ENCODE measurements at places on chromosomes 7 and 10. TPM values are rescaled to one million over a fixed set of nuclear protein-coding genes. Genes with fewer than 3 reads are reported as not detected.
A peak's percentile ranks its signal among the peaks of the same experiment; 100 is the strongest.

Gene FRMPD2
- not detected for total RNA-seq

Gene WASHC2C
- 11.9 TPM for total RNA-seq

Gene ADAM22
- 14.0 TPM for total RNA-seq

Gene LIPM
- not detected for total RNA-seq

Gene LRGUK
- total RNA-seq = 0.04 TPM

Gene CALHM1
- total RNA-seq = 0.13 TPM

DNA sequence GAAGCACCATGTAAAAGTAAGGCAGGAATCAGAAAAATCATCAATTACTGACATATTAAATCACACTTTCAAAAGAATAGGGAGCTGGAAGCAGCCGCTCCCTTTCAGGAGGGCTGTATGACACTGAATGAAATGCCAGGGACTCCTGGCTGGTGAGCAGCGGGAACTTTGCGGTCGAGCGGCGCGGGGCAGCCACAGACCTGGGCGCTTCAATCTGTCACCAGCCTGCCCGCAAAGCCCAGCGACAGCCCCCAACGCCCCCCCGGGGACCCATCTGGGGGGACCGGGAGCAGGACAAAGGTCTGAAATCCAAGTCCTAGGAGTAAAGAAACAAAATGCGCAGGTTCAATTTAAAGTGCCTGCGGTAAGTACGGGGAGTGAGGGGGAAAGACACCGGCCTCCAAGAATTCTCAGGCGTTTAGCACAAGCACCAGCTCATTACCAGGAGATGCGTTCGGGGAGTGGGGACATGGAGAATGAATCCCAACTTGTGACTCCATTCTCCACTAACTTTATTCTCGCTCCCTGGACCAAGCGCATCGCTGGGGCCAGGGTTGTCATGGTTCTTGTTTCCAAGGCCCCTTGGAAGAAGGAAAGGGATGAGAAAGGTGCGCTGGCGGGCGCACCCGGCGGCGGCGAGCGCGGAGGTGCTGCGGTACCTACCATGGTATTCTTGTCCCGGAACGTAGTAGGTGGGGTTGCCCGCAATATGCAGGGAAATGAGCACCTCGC lies 824 bp downstream of the RELN start:
- H3K27ac ChIP-seq = no peak overlapping the region
- peak; percentile 32 for DNase-seq
- H3K4me1 ChIP-seq = 0 out of 2 replicates have a peak, but pooled peaks cover 2% of the 10 kb centered on the region
- peak overlapping the region; percentile 57 for H3K4me3 ChIP-seq
- H3K27me3 ChIP-seq = peaks cover 9% of the 10 kb centered on the region
- no peaks in the 10 kb centered on the region for H3K36me3 ChIP-seq

DNA sequence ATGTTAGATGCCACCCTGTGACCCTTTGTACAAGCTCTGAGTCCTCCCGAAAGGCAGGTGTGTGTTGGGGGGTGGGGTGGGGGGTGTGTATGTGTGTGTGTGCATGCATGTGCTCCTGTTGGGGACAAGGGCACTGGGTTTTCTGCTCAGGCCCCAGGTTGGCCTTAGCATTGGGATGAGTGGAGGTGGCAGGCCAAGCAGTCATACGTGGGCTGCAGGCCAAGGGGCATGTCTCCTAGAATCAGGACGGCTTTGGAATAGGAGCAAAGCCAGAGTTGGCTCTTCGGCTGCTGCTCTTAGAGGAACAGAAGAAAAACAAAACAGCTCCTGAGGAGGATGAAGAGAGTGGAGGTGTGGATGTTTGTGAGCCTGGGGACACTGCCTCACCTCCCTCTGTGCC lies 26.0 kb downstream of the HSPA12A start:
- H3K27ac ChIP-seq = no peak overlapping the region
- no peak for DNase-seq
- H3K36me3 ChIP-seq = no peaks in the 10 kb centered on the region
- peaks cover 13% of the 10 kb centered on the region for H3K27me3 ChIP-seq
- H3K4me3 ChIP-seq = no peak overlapping the region

DNA sequence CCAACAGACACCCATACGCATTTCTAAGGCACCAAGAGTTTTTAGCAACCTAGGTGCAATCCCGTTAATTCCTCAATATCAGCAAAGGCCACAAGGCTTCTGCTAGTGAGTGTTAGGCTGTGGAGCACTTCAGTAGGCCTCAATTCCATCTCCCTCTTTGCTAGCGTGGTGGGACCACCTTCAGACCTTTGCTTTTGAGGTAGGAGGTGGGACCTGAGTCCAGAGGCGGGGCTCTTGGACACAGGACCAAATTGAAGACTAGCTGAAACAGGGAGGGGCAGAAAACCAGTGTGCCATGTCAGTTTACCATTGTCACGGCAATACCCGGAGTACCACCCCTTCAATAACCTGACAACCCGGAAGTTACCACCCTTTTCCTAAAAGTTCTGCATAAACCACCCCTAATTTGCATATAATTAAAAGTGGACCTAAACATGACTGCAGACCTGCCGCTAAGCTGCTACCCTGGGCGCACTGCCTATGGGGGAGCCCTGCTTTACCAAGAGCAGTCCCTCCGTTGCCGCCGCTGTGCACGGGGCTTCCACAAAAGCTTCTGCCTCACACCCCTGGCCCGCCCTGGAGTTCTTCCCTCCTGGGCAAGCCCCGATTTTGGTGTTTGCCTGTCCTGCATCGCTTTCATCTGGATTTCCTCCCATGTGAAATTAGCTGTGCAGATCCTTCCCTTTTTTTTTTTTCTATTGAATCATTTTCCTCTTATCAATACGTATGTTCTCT lies 41.1 kb upstream of the EN2 start:
- peaks cover 28% of the 10 kb centered on the region for H3K27me3 ChIP-seq
- H3K36me3 ChIP-seq = no peaks in the 10 kb centered on the region
- H3K4me1 ChIP-seq = no peaks in the 10 kb centered on the region
- no peak overlapping the region for H3K27ac ChIP-seq
- DNase-seq = no peak
- no peak overlapping the region for H3K4me3 ChIP-seq

DNA sequence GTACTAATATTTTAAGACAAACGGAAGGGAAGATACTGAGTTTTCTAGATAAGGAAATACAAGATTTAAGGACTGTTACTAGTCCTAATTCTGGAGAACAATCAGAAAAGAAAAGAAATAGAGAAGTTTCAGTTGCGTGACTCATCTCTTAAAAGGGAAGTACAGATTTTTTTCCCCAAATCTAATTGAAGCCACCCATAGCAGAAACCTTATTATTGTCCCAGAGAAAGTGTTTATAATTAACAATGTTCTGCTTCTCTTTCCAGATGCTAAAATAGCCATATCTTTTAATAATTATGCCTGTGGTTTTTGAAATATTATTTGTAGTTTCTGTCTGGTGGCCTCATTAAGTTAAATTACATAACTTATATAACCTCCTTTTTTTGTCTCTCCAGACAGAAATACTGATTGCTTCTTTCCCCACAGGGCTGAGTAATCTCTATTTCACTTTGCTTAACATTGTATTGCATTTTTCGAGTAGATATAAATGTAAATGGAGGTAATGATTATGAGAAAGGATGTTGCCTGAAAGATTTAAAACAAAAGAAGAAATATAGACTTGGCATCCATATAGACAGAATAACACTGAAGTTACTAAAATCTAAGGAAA lies 240.7 kb upstream of the MBL2 start:
- H3K36me3 ChIP-seq = no peaks in the 10 kb centered on the region
- H3K27me3 ChIP-seq = no peaks in the 10 kb centered on the region
- H3K4me1 ChIP-seq = no peaks in the 10 kb centered on the region
- H3K27ac ChIP-seq = no peak overlapping the region

GRCh38 chr10:96222441-96222840 lies 48.9 kb downstream of the BLNK start:
- H3K4me1 ChIP-seq = peaks cover 6% of the 10 kb centered on the region
- DNase-seq = no peak
- no peaks in the 10 kb centered on the region for H3K36me3 ChIP-seq
- no peak overlapping the region for H3K27ac ChIP-seq

- no peaks in the 10 kb centered on the region for H3K27me3 ChIP-seq
- H3K4me1 ChIP-seq = no peaks in the 10 kb centered on the region
- DNase-seq = no peak
- no peak overlapping the region for H3K27ac ChIP-seq
- H3K36me3 ChIP-seq = no peaks in the 10 kb centered on the region
- no peak overlapping the region for H3K4me3 ChIP-seq
Measured at GRCh38 chr10:62708569-62708968, 96.0 kb upstream of the ADO start.

DNA sequence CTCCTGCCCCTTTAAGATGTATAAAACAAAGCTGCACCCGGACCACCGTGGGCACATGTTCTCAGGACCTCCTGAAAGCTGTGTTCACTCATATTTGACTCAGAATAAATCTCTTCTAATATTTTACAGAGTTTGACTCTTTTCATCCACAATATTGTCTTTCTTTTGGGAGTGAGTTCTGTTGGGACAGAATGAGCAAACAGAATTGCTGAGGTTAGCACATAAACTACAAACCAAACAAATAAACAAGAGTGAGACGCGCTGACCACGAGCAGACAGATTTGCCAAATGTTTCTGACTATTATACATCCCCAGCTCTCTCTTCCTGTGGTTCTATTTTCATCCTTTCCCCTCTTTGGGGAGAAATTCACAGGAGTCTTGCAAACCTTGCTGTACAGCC lies 526.7 kb downstream of the CALN1 start:
- no peak overlapping the region for H3K4me3 ChIP-seq
- H3K27ac ChIP-seq = no peak overlapping the region
- no peaks in the 10 kb centered on the region for H3K27me3 ChIP-seq
- H3K36me3 ChIP-seq = no peaks in the 10 kb centered on the region

DNA sequence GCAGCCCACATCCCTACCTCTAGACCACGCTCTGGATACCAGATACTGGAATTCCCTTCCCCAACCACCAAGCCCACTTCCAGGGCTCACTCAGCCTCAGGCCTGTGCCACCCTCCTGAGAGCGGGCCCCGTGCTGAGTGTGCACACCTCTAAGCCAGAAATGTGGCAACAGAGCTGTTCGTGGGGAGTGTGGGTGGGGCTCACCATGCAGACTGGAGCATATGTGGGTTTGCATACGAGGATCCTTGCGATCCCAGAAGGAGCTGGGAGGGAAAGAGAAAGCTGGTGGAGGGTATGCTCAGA lies 13.0 kb upstream of the LIMK1 start:
- 0 out of 2 replicates have a peak, but pooled peaks cover 4% of the 10 kb centered on the region for H3K36me3 ChIP-seq
- H3K27me3 ChIP-seq = no peaks in the 10 kb centered on the region
- no peak overlapping the region for H3K27ac ChIP-seq

- H3K27ac ChIP-seq = no peak overlapping the region
- H3K4me3 ChIP-seq = no peak overlapping the region
- no peak for DNase-seq
Measured at GRCh38 chr7:27746486-27746885, 6.5 kb downstream of the TAX1BP1 start.

DNA sequence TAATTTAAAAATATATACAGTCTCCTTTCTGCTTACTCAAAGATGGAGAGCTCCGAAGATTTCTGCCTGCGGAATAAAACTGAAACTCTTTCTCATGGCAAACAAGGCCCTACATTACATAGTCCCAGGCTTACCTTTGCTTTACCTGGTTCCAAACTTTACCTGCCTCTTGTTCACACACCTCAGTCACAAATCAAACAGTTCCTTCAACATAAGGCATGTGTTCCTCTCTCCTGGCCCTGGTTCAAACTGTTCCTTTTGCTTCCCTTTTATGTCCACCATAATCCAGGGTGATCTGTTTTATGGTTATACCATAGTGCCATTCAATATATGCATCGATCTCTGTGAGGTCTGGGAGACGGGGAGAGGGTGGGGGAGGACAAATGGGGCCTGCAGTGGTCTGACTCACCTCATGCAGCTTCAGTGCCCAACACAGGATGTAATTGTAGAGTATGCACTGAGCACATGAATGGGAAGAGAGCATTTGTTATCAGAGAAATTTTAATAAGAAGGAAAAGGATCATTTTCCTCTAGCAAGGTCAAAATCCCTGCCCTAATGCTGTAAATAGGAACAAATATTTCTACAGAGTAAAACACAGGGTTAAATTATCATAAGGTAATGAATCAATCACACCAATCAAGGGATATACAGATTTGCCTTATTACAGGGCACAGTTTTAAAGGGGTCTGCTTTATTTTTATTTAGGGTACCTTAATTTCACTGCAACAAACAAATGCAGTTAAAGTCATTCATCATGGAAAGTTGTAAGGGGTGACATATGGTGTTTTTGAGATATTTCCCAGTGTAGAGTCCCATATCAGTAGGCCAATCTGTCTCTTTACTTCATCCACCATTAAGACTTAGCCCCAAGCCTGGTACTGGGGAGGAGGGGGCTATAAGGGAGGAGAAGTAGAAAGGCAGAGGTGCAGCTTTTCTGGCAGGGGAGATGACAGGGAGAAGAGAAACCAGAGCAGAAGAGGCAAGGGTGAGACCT lies 88.8 kb upstream of the PDE1C start:
- H3K27me3 ChIP-seq = peaks cover 11% of the 10 kb centered on the region
- peaks cover 13% of the 10 kb centered on the region for H3K4me1 ChIP-seq
- no peak overlapping the region for H3K27ac ChIP-seq
- no peaks in the 10 kb centered on the region for H3K36me3 ChIP-seq
- H3K4me3 ChIP-seq = no peak overlapping the region

- H3K36me3 ChIP-seq = no peaks in the 10 kb centered on the region
- no peak overlapping the region for H3K27ac ChIP-seq
- H3K27me3 ChIP-seq = no peaks in the 10 kb centered on the region
- DNase-seq = no peak
- H3K4me3 ChIP-seq = no peak overlapping the region
Measured at GRCh38 chr10:35224045-35224740, 97.5 kb downstream of the CREM start.

- H3K4me3 ChIP-seq = no peak overlapping the region
- no peaks in the 10 kb centered on the region for H3K36me3 ChIP-seq
- H3K27ac ChIP-seq = no peak overlapping the region
Measured at GRCh38 chr10:117075064-117075463, 63.0 kb downstream of the VAX1 start.

DNA sequence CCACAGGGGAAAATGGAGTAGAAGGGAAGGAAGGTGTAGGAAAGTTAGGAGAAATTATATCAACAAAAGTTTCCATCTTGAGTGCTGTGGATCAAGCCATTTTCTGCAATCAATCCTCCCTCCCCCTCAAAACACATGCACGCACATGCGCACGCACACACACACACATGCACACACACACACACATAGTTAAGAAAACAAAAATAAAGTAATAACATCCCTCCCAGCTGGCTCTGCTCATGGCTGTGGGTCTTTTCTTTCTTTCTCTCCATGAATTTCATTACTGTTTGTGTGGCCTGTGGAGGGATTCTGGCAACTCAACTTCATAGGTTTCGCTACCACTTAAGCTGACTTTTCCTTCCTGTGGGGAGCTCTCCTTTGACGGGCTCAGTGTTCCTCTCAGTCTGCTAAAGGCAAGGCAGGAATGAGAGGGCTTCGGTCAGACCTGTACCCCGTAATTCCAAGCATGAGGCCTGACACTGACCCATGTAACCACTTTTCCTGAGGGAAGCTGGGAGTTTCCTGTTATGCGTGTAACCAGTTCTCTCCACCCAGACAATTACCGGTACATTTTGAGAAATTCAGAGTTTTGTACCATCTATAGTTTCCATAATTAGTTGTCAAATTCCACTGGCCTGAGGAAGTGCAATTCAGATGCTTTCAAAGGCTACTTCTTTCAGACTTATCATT lies 79.8 kb downstream of the ZNF92 start:
- H3K4me3 ChIP-seq = no peak overlapping the region
- H3K27ac ChIP-seq = no peak overlapping the region
- H3K4me1 ChIP-seq = no peaks in the 10 kb centered on the region
- DNase-seq = no peak
